CMK (cell line): ENCODE measurements at places on chromosomes 6 and 20.

GRCh38 chr6:138215093-138215782 is 3.1 kb downstream of the PBOV1 start:
- DNase-seq = no peak

GRCh38 chr6:79335133-79335674 is 100.7 kb upstream of the HMGN3 start:
- no peak for DNase-seq

DNA sequence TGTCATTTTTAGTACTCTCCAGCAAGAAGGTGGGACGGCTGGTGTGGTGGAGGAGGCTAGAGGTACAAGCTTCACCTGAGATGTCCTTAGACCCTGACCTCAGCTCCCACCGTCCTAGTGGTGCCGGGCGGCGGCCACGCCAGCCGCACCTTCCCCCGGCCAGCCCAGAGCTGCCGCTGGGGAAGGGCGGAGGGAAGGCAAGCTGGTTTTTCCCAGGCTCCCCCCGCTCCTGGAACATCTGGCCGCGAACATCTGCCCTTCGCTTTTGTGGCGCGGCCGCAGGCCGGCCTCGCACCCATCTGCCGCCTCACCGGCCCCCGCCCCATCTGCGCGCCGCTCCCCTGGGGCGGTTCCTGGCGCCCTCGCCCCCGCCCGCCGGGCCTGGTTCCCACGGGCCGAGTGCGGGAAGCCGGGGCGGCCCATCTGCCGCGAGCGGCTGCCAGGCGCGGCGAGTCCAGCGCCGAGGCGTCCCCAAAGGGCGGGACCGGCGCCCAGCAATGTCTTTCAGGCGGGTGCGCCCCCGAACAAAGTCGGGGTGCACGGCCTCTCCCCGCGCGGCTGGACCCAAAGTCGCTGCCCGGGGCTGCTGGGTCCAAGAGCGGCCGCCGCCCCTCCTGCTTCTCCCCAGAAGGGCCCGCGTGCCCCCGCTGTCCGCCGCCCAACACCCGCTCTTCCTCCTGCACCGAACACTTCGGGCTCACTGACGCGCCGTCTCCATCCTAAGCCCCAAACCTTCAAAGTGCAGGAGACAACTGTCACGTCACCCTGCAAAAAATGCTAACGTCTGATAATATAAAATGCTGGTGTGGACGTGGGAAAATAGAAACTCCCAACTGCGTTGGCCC is 17.3 kb upstream of the ID1 start:
- no peak for DNase-seq

GRCh38 chr6:4805553-4806336 is 29.5 kb downstream of the CDYL start:
- DNase-seq = no peak

GRCh38 chr6:113591896-113592827 is 265.0 kb upstream of the MARCKS start:
- no peak for DNase-seq

GRCh38 chr6:21665392-21666200 is 72.0 kb downstream of the SOX4 start:
- no peak for DNase-seq

DNA sequence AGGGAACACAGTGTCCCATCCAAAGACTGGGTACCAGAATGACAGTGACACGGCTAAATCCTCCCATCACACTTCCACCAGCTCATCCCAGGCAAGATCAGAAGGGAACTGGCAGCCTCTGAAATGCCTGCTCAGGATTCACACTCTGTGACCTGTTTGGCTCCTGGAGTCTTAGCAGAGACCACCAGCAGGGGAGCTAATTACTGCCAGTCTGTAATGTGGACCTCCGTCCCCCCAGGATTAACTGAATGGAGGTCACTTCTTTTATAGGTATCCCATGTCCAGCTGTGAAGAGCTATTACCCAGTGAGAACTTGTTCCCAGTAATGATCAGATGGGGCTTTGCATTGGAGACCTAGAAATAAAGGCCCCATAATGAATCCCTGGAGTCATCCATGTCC is 45.2 kb downstream of the DEFB114 start:
- no peak for DNase-seq

DNA sequence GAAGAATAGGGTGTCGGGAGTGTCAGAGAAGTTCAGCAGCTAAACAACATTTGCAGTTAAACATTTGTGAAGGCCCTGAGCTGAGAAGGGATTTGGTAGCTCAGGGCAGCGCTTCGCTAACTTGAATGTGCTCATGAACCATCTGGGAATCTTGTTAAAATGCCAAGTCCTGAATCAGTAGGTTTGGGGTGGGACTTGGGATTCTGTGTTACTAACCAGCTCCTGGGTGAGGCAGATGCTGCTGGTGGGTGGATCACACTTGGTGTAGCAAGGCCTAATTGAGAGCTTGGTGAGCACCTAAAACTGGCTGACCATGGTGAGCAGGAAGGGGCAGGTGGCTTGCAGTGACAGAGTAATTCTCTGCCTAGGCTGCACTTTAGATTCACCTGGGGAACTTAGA is 5.9 kb downstream of the PTPRA start:
- no peak for DNase-seq

- DNase-seq = peak; percentile 49
These were observed at the start of gene PROCR for GRCh38 chr20:35171753-35172433. Gene PROCR, plus strand, starts transcription at chr20:35172072. Its CDS starts 83 bp downstream, at chr20:35172155.

GRCh38 chr6:3744901-3745470 is 6.5 kb downstream of the PXDC1 start:
- no peak for DNase-seq

DNA sequence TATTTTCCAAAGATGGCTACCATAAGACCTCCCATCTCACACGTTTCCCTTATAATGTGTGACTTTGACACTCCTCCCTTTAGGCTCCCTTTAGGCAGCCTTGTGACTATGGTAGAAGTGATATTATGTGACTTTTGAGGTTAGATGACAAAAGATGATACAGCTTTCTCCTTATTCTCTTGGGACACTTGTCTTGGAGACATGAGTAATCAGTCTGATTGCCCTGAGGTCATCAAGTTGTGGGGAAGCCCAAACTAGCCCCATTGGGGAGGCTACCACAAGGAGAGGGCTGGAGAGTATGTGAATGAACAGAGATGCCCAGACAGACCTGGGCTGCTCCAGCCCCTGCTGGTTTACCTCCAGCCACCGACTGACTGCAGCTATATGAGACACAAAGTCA is 10.6 kb upstream of the DLK2 start:
- DNase-seq = no peak

GRCh38 chr20:64119681-64120341 is 12.4 kb upstream of the NPBWR2 start:
- DNase-seq = no peak

DNA sequence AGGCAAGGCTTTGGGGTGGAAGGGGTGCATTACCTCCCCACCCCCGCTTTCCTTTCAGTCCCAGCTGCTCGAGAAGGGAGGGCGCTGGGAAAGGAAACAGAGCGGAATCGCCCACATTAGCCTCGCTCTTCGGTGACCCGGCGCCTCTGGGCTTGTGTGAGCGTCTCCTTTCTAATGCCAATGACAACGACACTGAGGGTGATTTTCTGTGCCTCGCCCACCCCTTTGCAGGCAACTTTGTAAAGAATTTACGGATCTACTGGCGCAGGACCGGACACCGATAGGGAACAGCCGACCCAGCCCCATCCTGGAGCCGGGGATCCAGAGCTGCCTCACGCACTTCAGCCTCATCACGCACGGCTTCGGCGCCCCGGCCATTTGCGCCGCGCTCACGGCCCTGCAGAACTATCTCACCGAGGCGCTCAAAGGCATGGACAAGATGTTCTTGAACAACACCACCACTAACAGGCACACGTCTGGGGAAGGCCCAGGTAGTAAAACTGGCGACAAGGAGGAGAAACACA is 24.3 kb downstream of the TFAP2B start:
- no peak for DNase-seq

DNA sequence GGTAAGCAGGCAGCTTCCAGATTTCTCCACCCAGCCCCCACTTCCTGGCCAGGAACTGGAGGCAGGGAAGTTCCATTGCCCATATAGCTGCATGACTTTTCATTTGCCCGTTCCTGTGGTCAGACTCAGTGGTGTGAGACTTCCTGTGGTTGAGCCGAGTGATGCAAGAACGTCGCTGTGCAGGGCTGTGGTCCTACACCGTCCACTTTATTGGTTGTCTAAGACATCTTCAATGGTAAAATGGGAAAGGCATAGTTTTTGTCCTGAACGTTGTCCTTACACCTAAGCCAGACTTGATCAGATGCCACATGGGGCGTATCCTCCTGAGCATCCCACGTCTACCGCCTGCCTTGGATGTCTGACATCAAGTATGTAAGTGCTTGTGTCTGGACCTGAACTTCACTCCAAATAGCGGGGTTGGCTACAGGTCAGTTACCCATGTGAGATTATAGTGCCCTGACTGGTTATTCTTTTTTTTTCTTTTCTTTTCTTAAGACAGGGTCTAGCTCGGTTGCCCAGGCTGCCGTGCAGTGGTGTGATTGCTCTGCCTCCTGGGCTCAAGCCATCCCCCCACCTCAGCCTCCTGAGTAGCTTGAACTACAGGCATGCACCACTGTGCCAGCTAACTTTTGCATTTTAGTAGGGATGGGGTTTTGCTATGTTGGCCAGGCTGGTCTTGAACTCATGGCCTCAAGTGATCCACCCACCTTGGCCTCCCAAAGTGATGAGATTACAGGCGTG is 25.9 kb upstream of the GTSF1L start:
- DNase-seq = peak; percentile 72

DNA sequence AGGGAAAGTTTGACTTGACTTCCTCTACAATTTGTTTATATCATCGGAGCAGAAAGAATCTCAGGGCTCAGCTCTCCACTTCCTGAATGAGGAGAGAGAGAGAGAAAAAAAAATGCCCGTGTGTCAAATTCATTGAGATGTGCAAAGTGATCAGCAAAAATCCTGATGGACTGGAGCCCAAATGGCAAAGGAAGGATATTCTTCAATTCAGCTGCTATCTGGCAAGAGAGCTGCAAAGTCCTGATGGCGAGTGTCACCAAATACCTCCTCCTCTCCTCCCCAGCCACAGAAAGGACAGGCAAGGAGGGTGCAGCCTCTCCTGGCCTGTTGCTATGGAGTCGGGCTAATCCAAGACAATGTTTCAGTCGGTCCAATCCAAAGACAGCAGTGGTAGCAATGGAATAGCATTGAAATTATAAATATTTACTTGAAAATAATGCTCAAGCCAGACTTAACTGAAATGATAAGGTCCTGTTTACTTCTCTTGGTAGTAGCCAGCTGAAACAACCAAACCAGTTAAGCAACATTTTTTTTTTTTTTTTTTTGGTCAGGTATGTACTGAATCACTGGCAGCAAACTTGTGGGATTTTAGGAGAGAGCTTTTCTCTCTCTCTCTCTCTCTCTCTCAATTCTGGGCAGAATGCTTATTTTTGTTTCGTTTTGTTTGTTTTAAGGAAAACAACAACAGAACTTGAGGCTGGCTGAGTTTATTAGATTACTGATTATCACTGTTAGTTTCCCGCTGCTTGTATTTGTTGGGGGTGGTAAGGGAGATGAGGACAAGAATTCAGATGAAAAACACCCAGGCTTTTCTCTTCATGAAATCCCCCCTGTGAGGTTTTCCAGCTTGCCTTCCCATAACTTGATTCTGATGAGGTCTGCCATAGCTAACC is 204.2 kb downstream of the BCAS1 start:
- DNase-seq = no peak

DNA sequence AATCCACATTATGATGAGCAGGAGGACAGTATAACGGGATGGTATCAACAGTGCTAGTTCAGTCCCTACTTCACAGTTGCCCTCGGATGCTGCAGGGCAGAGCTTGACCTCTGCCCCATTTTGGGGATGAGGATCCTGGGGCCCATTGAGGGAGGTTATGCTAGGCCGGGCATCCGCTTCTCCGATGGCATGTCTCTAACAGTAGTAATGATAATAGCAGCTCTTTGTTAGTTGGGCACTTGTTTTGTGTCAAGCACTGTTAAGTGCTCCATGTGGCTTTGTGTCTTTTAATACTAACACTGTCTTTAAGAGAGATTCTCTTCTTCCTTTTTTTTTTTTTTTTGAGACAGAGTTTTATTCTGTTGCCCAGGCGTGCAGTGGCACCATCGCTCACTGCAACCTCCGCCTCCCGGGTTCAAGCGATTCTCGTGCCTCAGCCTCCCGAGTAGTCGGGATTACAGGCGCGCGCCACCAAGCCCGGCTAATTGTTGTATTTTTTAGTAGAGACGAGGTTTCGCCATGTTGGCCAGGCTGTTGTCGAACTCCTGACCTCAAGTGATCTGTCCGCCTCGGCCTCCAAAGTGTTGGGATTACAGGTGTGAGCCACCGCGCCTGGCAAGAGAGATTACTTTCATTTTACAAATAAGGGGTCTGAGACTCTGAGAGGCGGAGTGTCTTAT is 1.1 kb downstream of the MAPRE1 start:
- no peak for DNase-seq

DNA sequence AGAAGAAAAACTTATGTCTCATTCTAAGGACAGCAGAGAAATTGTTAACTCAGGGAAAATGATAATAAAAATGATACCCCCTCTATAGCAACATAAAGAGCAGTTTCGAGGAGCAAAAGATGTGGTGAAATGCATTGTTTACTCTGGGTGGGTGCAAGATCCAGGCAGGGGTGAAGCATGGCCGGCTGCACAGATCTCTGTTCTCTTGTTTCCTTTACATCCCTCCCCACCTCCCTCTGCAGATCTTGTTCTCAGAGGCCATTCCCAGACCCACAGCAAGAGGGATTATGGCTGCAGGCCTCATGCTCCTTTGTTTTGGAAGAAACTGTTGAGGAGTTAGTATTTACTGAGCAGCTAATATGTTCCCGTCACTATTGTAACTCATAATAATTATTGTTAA is 1.8 kb downstream of the BTN3A1 start:
- DNase-seq = no peak

DNA sequence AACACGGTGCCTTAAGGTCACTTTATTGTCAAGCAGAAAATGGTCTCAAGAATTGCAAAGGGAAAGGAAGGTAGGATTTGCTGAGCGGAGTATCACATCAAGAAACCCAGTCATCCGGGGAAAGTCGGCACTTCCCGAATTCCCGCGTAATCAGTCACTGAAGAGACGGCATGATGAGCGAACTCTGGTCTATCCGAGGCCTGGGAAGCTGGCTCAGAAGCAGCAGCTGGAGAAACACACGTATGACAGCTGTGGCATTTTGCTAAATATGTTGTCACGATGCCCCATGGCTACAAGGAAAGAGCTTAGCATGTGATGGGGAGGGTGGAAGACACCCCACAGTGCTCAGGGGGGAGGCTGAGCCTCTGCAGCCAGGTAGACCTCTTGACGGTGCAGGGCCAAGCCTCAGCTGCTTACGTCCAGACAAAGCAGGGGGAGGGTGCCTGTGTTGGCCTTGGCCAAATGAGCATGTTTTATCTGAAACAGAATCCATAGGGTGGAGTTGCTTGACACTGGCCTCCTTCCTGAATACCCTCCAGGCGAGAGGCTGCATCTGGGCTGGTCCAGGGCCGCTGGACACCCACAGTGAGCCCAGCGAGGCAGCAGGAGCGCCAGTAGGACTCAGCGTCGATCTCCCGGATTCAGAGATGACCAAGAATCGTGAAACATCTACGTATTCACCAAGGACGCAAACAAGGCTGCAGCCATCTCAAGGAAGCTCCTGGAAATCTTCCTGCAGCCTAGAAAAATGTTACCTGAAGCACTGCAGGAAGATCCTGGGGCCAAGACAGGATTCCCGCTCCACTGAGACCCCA is 118.8 kb upstream of the AFDN start:
- DNase-seq = no peak
